ENCODE measurements at places on chromosomes 12 and 14.

DNA sequence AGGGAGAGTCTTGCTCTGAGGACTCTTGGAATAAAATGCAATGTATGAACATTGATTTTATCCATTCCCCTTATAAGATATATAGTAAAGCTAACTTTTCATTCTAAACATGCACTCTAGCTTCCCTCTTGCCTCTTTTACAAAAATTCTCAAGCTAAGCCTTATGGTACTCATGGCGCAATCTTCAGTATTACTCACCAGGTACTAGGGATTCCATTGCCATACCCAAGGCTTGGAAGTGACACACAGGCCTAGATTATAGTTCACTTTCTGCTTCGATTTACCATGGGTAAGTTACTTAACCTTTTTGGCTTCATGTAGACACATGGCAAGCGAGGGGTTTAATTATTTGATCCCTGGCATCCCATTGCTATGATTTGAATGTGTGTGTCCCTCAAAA, 331.5 kb downstream of the LRIG3 start:
- no peak for DNase-seq

- no peak for DNase-seq
Measured at GRCh38 chr14:51957950-51958349, 31.4 kb upstream of the RTRAF start.

DNA sequence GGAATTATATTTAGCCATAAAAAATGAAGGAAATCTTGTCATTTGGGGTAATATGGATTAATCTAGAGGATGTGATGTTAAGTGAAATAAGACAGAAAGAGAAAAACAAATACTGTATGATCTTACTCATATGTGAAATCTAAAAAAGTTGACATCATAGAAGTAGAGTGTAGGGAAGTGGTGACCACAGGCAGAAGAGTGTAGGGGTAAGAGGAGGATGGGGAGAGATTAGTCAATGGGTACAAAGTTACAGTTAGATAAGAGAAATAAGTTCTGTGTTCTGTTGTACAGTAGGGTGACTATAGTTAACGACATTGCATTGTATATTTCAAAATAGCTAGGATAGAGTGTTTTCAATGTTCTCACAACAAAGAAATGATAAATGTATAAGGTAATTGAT, 87.0 kb downstream of the TSHR start:
- no peak for DNase-seq

DNA sequence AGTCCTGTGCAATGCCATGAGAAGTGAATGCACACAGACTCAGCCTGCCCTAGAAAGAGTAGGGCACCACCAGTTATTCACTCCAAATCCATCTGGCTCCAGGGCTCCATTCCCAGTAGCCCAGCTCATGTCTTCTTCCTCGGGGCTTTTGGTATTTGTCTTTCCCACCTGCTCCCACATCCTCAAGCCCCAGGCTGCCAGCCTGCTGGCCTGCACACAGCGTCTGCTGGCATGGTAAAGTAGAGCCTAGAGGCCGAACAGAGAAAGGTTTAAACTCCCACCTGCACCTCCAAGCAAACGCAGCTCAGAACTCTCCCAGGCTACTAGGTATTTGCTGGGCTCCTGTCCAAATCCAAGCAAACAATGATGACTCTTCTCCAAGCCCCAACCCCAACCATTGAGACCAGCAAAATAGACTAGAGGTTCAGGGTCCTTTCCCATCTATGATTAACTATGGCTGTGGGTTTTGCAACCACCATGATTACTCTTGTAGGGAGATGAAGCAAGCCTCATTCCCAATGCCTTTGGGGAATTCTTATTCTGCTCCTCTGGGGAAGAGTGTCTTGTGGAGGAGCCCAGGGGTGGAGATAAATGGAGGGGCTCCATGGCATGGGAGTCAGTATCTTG, 5.2 kb upstream of the VDR start:
- no peak for DNase-seq

DNA sequence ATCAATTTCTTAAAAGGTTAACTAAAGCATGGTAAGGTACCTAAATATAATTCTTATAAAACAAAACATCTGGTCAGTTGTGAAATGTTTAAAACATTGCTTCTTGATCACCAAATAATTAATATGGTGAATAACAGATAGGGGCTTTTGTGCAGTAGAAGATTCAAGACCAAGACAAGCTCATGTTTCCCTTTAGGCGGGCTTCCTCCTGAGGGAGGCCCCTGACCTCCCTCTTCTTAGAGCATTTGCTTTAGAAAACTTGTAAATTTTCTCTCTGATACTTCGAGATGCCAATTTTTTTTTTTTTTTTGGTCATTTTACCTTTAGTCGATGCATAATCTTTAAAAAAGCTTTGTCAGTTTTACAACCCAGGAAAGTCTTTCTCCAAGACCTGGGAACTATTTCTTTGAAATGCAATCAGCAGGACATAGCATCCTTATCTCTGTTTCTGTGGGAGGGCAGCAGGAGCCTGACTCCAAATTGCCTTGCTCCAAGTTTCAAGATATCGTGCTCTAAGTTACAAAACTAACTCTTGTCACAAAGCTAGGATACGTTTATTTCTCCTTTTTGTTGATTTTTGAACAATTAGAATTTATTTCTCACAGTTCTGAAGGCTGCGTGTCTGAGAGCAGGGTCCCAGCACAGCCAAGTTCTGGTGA, 66.6 kb upstream of the BICD1 start:
- no peak for DNase-seq

GRCh38 chr12:47812797-47813510, 6.7 kb downstream of the HDAC7 start:
- no peak for DNase-seq

GRCh38 chr12:126286203-126286602, 1221.0 kb downstream of the AACS start:
- DNase-seq = no peak

DNA sequence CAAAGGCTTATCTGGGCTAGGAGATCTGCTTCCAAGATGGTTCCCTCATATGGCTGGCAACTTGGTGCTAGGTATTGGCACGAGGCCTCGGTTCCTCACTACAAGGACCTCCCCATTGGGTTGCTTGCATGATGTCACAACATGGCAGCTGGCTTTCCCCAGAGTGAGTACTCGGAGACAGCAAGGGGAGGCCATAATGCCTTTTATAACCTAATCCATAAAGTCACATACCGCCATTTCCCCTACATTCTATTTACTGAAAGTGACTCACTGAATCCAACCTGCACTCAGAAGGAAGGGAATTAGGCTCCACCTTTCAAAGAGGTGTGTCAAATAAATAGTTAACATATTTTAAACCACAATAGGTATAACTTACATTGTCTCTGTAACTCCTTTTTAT, 130.9 kb downstream of the SAMD4A start:
- DNase-seq = no peak

DNA sequence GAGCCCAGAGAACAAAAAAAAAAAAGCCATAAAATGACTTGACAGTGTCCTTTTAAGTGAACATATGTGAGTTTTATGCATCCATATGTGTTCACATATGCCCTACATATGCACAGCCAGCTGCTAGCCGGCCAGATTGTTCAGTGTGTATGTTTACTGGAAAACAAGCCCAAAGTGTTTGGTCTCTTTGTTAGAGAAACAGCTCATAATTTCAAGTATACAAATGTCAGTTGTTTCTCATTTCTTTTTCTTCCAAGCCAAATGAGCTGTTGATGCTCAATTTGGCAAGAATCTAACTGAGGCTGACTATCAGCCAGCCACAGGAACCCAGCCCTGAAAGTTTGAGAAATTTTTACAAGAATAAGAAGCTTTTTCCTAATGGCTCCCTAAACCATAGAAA, 60.8 kb upstream of the TSPAN8 start:
- no peak for DNase-seq
